ENCODE measurements at places on chromosomes 11 and 22.

GRCh38 chr11:44496391-44496790 is 69.1 kb upstream of the CD82 start:
- no peak for DNase-seq

DNA sequence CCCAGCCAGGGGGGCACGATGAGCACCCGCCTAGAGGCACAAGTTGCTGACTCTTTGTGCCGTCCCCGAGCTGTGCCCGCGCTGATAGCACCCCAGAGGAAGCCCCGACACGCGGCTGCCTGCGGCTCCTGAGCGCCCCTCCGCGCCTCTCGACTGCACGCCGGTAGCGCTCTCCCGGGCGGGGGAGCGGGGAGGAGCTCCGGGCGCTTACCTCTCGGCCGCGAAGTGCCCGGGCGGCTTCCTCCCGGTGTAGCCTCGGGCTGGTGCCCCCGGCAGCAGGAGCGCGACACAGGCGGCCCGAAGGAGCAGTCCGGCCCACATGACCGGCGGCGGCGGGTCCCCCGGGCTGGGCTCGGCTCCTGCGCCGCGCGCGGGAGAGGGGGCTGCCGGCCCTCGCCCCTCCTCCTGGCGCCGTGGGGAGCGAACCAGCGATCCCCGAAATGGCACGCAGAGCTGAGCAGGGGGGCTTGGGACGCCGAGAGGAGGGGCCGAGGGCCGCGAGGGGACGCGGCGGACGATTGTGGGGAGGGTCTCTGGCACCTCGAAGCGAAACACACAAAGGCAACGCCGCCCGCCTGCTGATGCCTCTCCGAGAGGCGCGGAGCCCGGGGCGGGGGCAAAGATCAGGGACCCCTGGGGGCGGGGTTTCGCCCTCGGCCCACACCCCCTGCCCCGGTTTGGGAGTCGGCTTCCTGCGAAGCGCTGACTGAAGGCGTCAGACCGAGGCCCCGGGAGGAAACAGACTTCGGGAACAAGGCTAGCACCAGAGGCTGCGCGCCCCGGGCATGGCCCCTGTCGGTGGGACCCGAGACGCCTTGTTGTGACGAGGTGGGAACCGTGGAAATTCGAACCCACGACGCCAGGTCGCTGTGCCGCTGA is at the start of gene VWCE:
Gene VWCE, minus strand, starts transcription at position 600 of the 879 bp plus-strand sequence. Its CDS starts 279 bp downstream, at position 321.
- peak; percentile 35 for DNase-seq

DNA sequence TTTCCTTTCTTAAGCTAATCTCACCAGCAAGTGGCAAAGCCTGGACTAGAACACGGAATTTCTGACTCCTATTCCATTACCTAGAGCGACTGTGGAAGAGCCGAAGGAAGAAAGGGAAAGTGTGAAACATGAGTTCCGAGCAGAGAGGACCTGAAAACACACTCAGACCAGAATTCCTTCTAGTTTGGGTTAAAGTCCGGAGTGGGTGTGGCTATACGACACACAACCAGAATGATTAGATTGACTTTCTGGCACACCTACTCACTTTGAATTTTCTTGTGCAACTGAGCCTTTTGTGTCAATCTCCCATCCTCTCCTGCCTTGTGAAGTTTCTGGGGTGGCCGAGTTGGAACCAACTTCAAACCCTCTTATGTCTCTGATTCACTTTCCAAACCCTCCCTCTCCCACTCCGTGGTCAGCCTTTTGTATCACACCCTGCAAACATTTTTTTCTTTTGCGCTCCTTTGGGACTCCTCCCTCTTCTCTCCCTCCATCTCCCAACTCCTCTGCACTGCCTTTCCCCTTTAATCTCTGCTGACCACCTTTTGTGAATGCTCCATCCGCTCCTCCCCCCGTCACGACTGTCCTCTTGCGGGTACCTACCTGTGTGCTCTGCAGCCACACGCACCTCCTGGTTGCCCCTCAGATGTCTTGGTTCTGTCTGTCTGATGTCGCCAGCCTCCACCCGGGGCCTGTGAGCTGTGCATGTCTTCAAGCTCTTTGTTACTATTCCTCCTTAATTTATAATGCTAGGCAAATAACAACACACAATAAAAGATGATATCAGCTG is 86.3 kb upstream of the BLID start:
- DNase-seq, result no peak

DNA sequence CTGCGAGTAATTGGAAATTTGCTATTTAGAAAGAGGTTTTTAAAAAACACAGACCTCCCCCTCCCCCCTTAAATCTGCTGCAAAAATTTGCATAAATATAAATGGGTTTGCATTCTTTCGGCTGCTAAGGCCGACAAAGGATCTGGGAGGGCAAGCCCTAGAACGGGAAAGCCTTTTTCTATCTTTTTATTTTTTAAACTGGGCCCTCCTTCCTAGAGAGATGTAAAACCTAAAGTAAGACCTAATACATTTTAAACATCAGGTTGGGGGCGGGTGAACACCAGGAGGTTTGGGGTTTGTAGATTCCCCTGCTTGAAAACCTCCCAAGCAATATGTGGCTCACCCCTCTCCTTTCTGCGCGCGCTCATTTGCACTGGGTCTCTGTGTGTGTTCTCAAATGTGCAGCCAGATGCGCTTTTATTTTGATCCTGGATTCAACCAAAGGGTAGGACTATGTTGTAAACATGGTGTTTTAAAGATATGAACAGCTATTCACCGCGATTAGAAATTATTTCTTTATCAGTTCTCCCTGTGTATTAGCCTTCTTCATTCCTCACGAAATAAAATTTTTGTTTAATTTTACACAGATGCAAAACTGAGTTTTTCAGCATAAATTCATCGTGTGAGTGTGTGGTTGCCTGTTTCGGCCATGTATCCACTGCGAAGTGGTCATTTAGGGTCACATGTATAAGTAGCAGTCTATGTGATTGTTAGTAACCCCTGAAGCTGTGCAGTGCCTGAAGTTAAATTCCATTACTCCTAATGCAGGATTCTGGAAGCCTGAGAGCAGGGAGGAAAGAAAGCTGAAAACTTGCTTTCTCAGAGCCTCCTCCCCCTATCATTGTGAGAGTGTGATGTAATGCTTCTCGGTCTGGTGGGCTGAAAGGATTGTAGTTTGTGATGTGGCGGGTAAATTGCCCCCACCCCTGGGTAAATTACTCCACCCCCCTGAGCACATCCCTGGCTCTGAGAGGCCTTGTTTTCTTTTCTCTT is 988 bp downstream of the TNRC6B start:
- no peak for DNase-seq

DNA sequence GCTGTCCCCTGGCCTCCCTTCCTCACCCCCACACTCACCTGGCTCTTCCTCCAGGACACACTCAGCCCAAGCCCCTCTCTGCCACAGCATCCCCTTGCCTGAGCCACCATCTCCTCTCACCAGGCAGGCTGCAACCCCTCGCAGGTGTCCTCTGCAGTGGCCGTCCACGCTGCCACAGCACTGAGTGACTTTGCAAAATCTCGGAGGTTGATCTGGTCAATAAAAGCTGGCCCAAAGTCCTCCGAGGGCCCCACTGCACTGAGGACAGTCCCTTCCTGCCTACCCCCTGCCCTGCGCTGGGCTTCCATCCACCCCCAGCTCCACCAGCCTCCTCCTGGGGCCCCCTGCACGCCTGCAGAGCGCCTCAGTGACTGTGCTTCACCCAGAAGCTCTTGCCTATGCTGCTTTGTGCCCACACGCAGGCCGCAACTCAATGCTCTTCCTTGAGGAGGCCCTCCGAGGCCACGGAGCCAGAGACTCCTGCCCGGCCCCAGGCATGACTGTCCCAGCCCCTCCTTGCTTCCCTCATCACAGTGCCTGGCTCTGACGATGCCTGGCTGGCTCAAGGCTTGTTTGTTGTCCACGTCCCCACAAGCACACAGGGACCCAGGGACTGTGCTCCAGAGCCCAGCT is 30.8 kb upstream of the SLC22A12 start:
- no peak for DNase-seq

DNA sequence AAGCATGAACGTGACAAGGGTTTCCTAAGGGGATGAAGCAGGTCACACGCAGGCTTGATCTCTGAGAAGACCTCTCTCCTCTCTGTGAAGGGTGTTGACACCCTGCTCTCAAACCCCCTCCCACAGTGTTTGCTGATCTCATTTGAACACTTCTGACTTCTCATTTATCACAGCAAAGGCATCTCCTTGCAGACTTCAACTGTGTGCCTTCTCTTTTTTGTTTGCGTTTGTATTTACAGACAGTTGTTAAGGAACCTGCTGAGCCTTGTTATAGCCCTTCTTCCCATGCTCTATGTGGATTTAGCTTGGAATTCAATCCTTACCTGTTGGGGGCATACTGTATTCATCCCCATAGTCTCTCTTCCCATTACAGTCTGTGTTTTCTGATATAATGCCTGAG is 206.5 kb downstream of the NELL1 start:
- no peak for DNase-seq

- DNase-seq, result no peak
Observed at GRCh38 chr11:6604081-6604626, 580 bp downstream of the ILK start.

DNA sequence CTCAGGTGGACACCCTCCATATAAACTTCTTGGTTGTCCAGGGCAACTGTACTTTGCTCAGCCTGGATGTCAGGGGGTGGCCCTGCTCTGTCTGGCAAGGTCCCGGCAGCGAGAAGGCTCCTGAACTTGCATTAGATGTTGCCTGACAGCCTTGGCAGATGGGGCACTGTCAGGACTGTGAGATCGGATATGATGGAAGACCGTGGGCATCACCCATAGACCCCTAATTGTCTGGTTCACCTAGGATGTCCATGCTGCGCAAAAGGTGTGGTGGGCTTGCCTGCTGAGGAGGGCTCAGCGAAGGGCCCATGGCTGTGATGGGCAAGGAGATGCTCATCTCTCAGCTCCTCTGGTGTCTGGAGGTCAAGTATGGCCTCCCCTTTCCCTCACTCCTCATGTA is 62.7 kb downstream of the MYO18B start:
- no peak for DNase-seq

Measured in occipital lobe (tissue), 3 donors.